Body of pancreas (tissue), 4 donors: ENCODE measurements at places on chromosomes 16 and 17. TPM values are rescaled to one million over a fixed set of nuclear protein-coding genes. Genes with fewer than 3 reads are reported as not detected.

- DNase-seq: peak; percentile 60
These were observed 6.1 kb upstream of the HNF1B start for GRCh38 chr17:37750768-37751475.

DNA sequence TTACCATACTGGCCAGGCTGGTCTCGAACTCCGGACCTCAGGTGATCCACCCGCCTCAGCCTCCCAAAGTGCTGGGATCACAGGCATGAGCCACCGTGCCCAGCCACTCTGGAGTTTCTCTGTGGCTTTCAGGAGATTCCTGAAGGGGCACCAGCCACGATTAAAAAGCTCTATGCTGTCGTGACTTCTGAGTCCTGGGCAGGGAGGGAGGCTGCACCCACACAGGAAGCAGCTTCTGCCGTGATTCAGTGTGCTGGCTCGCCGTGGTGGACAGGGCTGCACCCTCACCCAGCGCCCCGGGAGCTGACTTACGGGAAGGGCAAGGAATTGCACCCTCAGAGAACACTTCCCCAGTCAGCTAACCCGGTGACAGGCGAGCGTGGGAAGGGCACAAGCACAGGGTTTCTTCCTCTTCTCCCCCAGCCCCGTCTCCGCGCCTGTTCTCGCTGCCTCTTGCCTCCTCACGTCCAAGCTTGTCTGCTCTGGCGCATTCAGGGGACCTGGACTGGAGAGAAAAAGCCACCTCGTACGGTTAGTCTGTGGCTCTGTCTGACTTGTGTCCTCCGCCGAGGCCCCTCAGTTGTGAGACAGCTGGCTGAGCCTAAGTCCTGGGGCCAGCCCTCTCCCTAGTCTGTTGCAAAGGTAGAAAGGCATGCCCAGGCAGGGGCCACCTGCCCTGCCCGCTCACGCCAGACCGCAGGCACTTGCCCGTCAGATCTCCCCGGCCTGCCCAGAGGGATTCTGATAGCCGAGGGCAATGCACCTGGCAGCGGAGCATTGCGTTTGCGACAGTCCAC, 145.0 kb downstream of the SEC14L1 start:
- DNase-seq: peak; percentile 52

Gene FBXW10B
- not detected for total RNA-seq

- DNase-seq: no peak
These were observed 201.7 kb downstream of the MAP2K4 start for GRCh38 chr17:12222392-12222791.

Gene CTRB2
- total RNA-seq: 32,261 TPM

Gene TAC4
- total RNA-seq: not detected

Gene C17orf50
- total RNA-seq: not detected

DNA sequence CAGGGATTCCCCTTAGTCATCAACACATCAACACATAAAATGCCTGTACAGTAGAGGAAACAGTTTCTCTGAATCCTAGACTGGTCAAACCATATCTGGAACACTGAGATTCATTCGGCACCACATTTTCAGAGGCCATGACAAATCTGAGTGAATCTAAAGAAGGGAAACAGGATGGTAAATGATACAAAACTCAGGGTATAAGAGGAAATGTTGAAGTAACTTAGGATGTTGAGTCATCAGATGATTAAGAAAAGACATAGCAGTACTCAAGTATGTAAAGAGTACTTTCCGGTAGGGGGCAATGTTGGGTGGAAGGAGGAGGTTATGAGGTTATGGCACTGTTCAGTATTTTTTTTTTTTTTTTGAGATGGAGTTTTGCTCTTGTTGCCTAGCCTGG, 358.5 kb upstream of the PMFBP1 start:
- no peak for DNase-seq

Gene ABI3
- total RNA-seq: 4.9 TPM

DNA sequence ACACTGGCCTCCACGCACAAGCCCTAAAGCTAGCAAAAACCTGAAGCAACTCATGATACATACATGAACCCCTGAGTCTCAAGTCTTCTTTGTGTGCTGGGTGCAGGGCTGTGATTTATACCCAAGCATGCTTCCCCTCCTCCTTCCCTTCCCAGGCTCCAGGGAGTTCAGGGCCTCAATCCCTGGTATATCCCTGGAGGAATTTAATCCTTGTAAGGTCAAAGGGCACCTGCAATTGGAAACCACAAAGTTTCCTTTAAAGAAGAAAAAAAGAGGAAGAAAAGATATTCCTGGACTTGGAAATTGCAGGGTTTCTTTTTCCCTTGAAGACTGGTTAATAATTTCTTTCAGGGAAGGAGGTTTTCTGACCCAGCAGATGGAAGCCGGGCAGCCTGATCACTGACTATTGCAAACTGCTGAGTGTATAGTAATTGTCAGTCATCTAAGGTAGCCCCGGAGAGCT, 182.3 kb downstream of the AATF start:
- no peak for DNase-seq

DNA sequence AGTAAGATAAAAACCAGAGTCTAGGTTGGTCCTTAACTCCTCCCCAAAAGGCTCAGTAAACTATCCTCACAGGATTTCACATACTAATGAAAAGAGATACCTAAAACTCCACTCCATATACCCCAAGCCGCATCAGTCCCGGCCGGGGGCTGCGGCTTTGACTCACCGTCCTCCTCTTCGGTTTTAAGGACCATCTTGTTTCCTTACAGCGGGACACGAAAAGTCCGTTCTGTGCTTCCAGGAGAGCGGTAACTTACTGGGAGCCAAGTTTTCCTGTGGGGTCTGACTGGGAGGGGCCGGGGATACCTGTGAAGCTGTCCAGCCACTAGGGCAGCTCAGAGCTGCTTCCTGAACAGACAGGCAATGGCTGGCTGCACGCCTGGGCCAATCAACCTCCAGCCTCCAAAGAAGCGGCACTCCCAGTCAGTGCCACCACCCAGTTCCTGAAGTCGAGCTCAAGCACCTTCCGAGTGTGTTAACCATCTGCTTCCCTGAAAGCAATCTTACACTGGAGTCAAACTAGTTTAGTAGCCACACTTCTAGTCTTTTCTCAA, 45.5 kb downstream of the CYTH1 start:
- peak; percentile 90 for DNase-seq
